HTR-8/SVneo (cell line): ENCODE measurements at places on chromosomes 1 and 21.

DNA sequence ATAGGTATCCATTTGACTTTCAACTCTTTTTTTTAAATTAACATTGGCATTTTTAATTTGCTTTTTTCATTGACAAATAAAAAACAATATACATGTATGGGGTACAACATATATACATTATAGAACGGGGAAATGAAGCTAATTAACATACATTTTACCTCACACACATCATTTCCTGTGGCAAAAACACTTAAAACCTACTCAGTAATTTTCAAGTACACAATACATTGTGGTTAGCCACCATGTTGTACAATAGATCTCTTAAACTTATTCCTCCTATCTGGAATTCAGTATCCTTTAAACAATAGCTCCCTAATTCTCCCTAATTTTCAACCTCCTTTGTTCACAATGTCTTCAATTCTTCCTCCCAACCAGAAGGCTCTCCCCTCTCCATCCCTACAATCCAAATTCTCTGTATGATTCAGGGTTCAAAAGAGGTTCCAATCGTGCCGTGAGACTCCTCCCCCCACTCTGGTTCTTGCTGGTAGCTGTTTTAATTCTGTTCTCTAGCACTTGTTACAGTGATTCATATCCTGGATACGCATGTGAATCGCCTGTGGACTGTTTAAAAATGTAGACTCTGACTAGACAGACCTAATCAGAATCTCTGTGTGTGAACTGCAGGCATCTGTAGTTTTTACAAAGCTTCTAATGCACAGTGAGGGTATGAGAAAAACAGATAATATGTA, 87.6 kb upstream of the DUSP10 start:
- peak; percentile 57 for DNase-seq

- DNase-seq = no peak
Measured at GRCh38 chr1:192756847-192757246, 52.0 kb upstream of the RGS2 start.

DNA sequence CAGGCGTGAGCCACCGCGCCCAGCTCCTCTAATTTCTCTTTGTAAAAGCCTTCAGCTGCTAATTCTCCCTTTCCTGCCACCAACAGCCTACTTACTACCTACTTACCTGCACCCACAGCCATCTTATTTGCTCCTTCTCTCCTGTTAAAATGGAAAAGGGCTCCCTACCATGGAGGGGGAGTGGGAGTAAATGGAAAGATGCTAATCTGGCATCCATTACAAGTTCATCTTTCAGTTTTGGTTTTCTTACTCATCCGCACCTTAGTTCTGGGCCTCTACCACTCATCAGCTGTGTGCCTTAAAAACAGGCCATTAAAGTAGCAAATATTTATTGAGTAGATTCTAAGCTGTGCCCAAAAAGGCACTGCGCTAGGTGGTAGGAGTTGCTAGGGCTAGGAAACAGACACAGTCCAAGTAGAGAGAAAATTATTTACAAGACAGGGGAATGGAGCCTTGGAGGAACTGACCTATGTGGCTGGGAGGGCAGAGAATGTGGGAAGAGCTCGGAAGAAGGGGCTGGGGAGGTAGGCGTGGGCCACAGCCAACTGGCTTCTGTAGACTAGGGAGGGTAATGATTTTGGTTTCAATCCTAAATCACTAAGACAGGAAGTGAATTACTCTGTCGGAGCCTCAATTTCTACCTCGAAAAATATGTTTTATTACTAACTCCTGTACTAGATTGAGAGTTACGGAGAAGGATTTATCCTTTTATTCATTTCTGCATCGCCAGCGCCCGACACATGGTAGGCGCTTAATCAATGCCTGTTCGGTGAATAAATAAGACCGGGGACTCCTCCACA, 685 bp upstream of the DDI2 start:
- peak; percentile 19 for DNase-seq

- DNase-seq = peak; percentile 29
Measured at GRCh38 chr1:246592695-246593094, 26.4 kb downstream of the CNST start.

DNA sequence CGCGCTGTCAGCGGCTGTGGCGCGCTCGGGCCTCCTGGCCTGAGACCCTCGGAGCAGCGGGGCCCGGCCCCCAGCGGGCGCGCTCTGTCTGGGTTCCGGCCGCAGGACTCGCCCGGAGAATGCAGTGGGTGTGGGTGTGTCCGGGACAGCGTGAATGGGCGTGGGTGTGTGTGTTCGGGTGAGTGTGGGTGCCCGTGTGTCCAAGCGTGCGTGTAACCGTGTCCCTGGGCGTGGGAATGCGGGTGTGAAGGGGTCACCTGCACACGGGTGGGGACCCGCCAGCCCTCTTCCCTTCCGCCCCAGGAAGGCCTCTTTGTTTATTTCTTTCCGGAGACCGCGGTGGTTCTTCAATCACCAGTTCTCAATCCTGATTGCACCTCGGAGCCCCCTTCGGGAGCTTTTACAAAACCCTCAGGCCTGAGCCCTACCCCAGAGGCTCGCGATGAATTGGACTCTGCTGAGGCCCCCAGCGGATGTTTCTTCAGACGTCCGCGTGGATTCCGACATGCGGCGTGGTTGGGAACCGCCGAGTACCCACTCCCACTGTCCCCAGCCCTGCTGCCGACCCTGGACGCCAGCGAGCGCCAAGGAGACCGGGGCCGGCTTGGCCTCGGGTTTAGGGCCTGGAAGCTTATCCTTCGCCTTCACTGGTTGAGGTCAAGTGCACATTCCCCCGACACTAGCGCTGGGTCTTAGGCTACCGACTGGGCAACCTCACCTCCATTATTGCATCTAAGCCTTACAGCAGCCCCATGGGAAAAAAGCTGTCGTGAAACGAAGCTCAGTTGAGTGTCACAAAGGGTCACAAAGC, 19.3 kb downstream of the SERTAD4 start:
- DNase-seq = no peak

DNA sequence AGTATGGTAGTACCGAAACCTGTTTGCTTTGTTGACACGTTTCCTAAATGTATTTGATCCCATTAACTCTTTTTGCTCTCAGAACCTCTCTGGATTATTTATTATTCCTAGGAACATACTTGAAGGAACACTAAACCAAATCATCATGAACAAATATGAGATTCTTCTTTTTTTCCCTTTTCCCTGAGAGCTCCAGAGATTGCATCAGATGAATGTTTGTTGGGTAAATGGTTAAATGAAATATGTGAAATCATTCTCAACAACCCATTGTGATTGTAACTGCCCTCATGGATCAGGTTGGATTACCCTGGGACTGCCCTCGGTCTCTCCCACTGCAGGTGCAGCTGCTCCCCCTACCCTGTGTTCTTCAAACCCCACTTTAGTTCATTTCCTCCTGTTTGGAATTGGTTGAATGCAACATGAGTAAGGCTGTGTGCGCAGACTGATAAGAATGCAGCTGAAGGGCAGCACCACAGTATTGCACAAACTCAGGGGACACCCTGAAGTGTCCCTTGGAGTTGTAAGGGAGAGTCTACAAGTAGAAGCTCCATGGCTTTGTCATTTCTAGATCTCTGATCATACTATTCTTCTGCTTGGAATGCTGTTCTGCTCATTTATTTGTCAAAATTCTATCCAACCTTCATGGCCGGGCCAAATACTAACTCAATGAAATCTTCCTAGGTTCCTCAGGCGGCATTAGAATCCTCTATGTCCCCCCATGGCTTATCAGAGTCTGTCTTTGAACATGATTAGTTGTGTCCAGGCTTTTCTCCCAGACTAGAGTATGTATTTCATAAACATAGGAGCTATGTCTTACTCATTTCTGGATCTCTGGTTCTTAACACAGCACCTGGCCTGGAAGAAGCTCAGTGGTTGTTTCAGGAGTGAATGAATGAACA, 47.1 kb upstream of the NEK2 start:
- DNase-seq = no peak

- no peak for DNase-seq
Measured at GRCh38 chr1:154406886-154407197, 1.7 kb downstream of the IL6R start.

GRCh38 chr1:55425310-55425930, 210.3 kb upstream of the USP24 start:
- DNase-seq = no peak

DNA sequence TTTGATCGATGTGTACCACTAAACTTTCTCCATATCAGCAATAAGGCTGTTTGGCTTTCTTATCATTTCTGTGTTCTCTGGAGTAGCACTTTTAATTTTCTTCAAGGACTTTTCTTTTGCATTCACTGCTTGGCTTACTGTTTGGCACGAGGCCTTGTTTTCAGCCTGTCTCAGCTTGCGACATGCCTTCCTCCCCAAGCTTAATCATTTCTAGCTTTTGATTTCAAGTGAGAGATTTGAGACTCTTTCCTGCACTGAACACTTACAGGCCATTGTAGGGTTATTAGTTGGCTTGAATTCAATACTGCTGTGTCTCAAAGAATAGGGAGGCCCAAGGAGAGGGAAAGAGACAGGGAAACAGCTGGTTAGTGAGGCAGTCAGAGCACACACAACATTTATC, 120.6 kb upstream of the KCND3 start:
- no peak for DNase-seq

- DNase-seq = no peak
Measured at GRCh38 chr21:14675774-14676530, 129.8 kb upstream of the SAMSN1 start.

- no peak for DNase-seq
Measured at GRCh38 chr1:174637487-174637886, 189.7 kb downstream of the GPR52 start.

- no peak for DNase-seq
Measured at GRCh38 chr1:205456868-205457745, 1.3 kb upstream of the BLACAT1 start.

DNA sequence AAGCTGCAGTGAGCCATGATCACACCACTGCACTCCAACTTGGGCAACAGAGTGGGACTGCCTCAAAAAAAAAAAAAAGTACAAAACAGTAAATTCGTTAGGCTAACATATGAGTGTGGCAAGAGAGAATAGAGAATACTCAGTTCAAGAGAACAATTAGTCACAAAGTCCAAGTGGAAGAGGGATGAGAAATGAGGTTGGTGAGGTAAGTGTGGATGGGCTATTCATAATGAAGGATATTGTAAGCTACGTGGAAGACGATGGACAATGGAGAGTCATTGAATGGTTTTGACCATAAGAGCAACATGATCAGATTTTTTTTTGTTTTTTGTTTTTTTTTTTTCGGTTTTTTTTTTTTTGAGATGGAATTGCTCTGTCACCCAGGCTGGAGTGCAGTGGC, 34.8 kb downstream of the WDTC1 start:
- no peak for DNase-seq

DNA sequence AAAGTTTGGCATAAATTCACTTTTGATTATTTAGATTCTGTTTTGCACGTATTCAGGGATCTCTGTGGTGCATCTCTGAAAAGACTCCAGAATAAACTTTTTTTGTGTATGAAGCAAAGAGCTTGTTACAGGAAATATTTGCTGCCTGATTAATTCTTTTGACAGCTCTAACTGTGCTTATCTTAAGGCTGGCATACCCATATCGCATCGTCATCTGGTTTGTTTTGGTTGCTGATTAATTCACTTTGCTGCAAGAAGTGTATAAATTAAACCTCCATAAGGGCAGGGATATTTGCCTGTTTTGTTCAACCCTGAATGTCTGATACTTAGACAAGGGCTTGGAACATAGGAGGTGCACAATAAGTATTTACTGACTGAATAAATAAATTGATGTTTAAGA, 17.5 kb upstream of the DUSP10 start:
- DNase-seq = no peak

DNA sequence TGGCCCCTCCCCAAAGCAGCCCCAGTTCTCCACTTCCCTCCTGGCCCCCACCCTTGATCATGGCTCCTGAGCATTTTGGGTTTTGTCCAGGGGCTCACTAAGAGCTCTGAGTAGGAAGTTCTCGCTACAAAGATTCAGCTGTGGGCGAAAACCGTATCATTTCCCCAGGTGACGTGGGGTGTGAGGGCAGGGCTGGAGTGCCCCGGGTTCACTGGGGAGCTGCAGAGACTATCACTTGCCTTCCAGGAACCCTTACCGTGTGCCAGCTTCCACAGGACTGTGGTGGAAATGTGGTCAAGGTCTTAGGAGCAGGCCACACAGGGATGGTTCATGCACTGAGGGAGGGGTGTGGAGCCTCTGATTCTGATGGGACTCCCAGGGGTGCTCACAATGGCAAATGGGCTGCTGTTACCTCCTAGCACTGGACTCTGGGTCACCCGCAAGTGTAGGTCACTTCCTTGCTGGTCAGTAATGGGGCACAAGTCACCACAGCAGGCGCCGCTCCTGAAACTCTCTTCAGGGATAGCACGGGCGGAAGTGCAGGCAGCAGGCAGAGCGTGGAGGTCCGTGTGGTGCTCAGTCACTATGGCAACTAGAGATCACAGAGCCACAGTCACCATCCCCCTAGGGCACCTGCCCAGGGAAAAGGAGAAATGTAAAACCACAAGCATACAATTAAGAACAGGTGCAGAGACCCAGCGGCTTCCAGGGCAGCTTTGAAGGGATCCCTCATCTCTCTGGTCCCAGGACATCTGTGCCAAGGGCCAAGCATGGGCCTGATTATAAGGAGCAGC, 35.4 kb downstream of the RSPH1 start:
- no peak for DNase-seq

DNA sequence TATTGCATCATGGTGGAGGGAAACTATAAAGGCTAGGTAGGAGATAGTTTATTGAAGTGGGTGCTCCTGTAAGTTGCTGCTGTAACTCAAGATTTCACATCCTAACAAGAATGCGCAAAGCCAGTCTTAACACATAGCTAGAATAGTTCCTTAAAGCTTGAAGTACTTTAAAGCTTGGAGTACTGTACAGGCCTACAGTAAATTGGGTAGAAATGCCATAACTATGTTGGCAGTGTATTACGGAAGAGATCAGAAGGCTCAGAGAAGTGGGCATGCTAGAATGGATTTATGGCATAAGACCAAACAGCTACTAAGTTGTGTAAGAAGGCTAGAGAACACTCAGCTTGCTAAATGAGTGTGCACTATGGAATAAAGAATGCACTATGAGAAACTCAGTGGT, 44.5 kb downstream of the DMRTA2 start:
- DNase-seq = no peak

DNA sequence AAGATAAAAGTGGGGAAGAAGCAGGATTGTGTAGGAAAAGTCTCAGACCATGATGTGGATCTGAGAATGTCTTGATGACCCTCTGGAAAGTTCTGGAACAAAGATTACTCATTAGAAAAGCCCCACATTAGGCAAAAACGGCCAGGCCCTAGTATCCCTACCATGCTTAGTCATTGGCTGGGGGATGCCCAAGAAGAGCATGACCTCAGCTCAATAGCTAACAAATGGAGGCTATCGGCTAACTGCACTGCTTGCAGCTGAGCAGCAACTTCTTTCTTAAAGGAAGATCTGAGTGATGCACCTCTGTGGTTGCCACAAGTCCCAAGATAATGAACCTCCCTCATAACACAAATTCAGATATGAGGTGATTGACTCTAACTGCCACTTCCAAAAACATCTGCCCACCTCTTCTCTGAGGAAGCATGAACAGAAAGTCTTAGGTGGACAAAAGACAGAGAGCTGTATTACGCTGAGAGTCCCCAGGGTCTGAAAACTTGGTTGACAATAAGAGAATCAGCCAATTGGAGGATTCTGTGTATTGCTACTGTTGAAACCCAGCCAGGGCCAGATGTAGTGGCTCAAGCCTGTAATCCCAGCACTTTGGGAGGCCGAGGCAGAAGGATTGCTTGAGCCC, 64.6 kb upstream of the AK4 start:
- DNase-seq = no peak

- DNase-seq = no peak
Measured at GRCh38 chr1:6776895-6777294, 8.4 kb upstream of the CAMTA1 start.

- DNase-seq = no peak
Measured at GRCh38 chr1:179026813-179027669, 1.3 kb downstream of the FAM20B start.

- DNase-seq = no peak
Measured at GRCh38 chr1:53069663-53070327, 7.8 kb downstream of the PODN start.

GRCh38 chr1:173342736-173343135, 134.4 kb upstream of the PRDX6 start:
- no peak for DNase-seq
